ENCODE measurements at places on chromosomes 5 and 9. TPM values are rescaled to one million over a fixed set of nuclear protein-coding genes. Genes with fewer than 3 reads are reported as not detected.

- no peak overlapping the region for H3K27ac ChIP-seq
- H3K4me3 ChIP-seq, result no peak overlapping the region
- no peaks in the 10 kb centered on the region for H3K36me3 ChIP-seq
- no peaks in the 10 kb centered on the region for H3K27me3 ChIP-seq
- DNase-seq, result no peak
- peaks cover 10% of the 10 kb centered on the region for H3K4me1 ChIP-seq
Measured at GRCh38 chr5:173727839-173728778, 111.7 kb upstream of the BOD1 start.

- H3K4me1 ChIP-seq, result no peaks in the 10 kb centered on the region
- no peak overlapping the region for H3K27ac ChIP-seq
- no peaks in the 10 kb centered on the region for H3K36me3 ChIP-seq
- no peak overlapping the region for H3K4me3 ChIP-seq
- DNase-seq, result no peak
- no peaks in the 10 kb centered on the region for H3K27me3 ChIP-seq
Measured at GRCh38 chr5:53311681-53312080, 168.7 kb upstream of the FST start.

DNA sequence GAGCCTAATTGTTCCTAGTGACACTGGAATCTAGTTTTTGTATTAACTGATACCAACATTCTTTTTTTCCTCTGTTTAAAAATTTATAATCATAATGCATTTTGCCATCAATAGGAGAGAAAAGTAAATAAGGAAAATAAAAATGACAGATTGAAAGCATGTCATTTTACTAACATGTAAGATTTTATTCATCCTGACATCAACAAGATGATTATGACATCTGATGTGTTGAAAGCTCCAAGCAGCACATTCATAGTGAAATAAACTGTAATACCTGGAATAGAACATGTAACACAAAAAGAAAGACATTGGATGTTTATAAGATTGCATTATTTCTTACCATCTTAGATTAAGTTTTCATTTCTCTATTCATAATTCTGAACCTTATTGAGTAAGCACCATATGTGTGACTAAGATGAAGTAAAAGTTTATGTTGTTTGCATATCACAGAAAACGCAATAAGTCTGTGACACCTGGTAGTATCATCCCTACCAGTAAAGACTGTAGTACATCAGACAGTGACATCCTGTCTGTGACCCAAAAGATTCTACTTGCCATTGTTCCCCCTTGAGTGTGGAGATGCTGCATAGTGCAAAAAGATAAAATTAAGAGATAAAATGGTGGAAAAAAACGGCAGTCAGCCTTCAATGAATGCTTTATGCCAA is 225.6 kb downstream of the PCSK5 start:
- no peak overlapping the region for H3K4me3 ChIP-seq
- no peak overlapping the region for H3K27ac ChIP-seq

DNA sequence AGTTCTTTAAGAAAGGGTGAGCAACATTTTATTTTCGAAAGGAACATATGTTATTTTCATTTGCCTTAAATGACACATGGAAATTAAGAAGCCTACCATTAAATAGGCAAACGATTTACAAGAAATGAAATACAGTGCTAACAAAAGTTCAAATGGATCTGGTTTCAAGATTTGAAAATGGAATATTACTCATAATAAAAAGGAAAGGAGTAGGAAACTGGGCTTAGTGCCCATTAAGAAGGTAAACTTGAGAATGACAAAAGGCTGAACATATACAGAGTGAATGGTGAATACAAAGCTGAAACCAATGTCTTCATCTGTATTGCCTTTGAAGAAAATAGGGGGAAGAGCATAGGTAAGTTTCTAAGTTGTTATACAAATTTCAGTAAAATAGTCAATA is 974.2 kb upstream of the C9orf72 start:
- DNase-seq, result no peak
- no peaks in the 10 kb centered on the region for H3K27me3 ChIP-seq
- no peak overlapping the region for H3K27ac ChIP-seq
- no peak overlapping the region for H3K4me3 ChIP-seq
- H3K4me1 ChIP-seq, result no peaks in the 10 kb centered on the region

DNA sequence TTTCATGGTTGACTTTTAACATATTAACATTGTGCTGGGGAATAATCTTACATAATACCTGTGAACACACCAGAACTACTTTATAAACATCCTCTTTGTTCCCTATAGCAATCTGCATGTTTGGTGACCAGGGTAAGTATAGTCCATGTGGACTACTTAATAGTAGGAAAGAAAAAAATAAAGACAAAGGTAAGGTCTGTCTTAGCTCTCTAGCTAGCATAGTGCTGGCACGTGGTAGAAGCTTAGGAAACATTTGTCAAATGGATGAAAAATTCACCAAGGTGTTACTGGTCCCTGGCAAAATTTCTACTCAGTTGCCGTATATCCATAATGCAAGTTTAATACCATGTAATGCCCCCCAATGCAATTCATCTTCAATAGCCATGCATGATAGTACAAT is 78.6 kb upstream of the ABCA1 start:
- DNase-seq, result no peak
- H3K4me1 ChIP-seq, result no peaks in the 10 kb centered on the region
- no peaks in the 10 kb centered on the region for H3K27me3 ChIP-seq

LCNL1 gene
- total RNA-seq, result not detected
